Muscle of leg (tissue), 16 donors: ENCODE measurements at places on chromosomes 7 and 10.

GRCh38 chr10:80602881-80603280, 65.2 kb downstream of the SH2D4B start:
- no peaks in the 10 kb centered on the region for H3K27me3 ChIP-seq
- no peaks in the 10 kb centered on the region for H3K36me3 ChIP-seq
- H3K27ac ChIP-seq, result no peak overlapping the region
- no peak overlapping the region for H3K4me3 ChIP-seq
- DNase-seq, result no peak

GRCh38 chr10:132430861-132431271, 33.9 kb downstream of the PWWP2B start:
- DNase-seq, result no peak
- H3K36me3 ChIP-seq, result no peaks in the 10 kb centered on the region
- H3K4me1 ChIP-seq, result peaks cover 41% of the 10 kb centered on the region
- no peaks in the 10 kb centered on the region for H3K27me3 ChIP-seq
- no peak overlapping the region for H3K27ac ChIP-seq
- no peak overlapping the region for H3K4me3 ChIP-seq

- H3K27ac ChIP-seq, result no peak overlapping the region
- no peaks in the 10 kb centered on the region for H3K27me3 ChIP-seq
- peaks cover 2% of the 10 kb centered on the region for H3K36me3 ChIP-seq
- no peak overlapping the region for H3K4me3 ChIP-seq
These were observed 171.9 kb downstream of the LRRC4 start for GRCh38 chr7:127859330-127859729.

DNA sequence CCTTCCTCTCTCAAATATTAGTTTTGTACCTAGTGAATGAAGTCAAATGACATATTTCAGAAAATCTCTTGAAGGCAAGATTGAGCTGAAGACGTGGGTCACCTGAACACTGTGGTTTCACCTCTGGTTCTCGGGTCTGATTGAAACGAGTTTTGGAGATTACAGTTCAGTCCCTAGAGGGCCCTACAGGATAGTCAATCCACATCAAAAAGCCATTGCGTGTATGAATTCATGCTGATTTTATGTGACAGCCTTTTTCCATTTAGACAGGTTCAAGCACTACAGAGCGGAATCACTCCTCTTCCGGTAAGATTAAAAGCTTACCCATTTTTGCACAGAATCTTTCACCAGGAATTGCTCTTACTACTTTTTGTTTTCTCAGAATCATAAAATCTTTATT, 62.2 kb downstream of the VIM start:
- no peak overlapping the region for H3K4me3 ChIP-seq
- H3K36me3 ChIP-seq, result no peaks in the 10 kb centered on the region
- no peak for DNase-seq
- H3K27ac ChIP-seq, result no peak overlapping the region

- H3K4me3 ChIP-seq, result no peak overlapping the region
- no peaks in the 10 kb centered on the region for H3K36me3 ChIP-seq
- peak; percentile 83 for DNase-seq
- peaks cover 2% of the 10 kb centered on the region for H3K4me1 ChIP-seq
- H3K27ac ChIP-seq, result no peak overlapping the region
- H3K27me3 ChIP-seq, result no peaks in the 10 kb centered on the region
These were observed 99.7 kb downstream of the CSTF2T start for GRCh38 chr10:51599647-51600046.

- DNase-seq, result peak; percentile 88
- no peaks in the 10 kb centered on the region for H3K36me3 ChIP-seq
- H3K27me3 ChIP-seq, result peaks cover 5% of the 10 kb centered on the region
- H3K4me3 ChIP-seq, result peak within 1 kb of the TSS; percentile 69
These were observed at the start of gene PRKAR2B for GRCh38 chr7:107044347-107045194. Gene PRKAR2B, plus strand, starts transcription at chr7:107044705. Its CDS starts 203 bp downstream, at chr7:107044908.

GRCh38 chr7:31734456-31734855, 47.4 kb downstream of the PPP1R17 start:
- H3K4me1 ChIP-seq, result no peaks in the 10 kb centered on the region
- no peaks in the 10 kb centered on the region for H3K27me3 ChIP-seq
- H3K27ac ChIP-seq, result no peak overlapping the region

DNA sequence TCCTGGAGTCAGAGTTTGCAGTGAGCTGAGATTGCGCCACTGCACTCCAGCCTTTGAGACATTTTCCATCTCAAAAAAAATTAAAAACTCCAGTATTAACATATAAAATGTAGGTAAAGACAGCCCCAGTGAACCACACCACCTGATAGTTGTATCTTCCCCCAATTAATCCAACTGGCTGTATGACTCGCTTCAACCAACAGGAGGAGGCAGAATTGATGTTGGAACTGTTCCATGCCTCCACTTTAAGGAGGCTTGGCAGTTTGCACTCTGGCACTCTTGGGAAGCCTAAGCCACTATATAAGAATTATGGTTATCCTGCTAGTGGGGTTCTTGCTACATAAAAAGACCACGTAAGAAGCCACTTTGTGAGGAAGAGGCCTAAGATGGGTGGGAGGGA, 72.7 kb downstream of the STK17A start:
- no peak overlapping the region for H3K4me3 ChIP-seq
- no peak overlapping the region for H3K27ac ChIP-seq
- DNase-seq, result no peak
- H3K27me3 ChIP-seq, result no peaks in the 10 kb centered on the region
- peaks cover 13% of the 10 kb centered on the region for H3K4me1 ChIP-seq
- peaks cover 3% of the 10 kb centered on the region for H3K36me3 ChIP-seq
